HS-27A (cell line): ENCODE measurements at places on chromosomes 5 and 9.

GRCh38 chr9:68627104-68627503, 77.9 kb upstream of the PIP5K1B start:
- no peak for DNase-seq

DNA sequence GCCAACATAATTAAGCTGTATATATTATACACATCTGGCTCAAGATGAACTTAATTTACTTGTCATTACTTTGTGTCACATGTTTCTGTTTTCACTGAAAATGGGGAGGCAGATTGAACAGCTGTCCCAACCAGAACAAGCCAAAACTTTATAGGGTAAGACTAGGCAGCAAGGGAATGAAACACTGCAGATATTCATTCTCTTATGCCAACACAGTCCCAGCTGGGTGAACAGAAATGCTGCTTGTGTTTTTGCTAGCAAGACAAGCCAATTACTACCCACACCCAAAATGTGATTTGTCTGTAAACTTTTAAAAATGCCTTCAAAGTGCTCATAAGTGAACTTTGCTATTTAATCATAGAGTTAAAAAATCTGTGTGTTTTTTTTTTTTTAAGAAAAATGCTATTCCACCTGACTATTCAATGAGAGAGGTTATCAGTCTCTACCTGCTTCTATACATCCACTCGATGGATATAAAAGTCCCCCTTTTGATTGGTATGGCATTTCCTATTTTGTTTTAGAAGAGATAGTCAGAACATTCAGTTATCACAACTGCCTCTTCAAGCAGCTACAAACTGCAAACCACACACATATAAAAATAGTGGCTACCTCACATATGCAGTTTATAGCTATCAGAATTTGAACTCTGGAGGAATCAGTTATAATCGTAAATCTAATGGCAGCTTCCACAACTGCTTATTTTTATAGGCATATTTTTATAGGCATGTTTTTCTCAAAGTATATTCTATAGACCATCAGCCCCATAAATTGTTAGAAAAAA, 91.9 kb upstream of the PPP1R2B start:
- no peak for DNase-seq

GRCh38 chr5:147466360-147466980, 43.4 kb downstream of the DPYSL3 start:
- no peak for DNase-seq

DNA sequence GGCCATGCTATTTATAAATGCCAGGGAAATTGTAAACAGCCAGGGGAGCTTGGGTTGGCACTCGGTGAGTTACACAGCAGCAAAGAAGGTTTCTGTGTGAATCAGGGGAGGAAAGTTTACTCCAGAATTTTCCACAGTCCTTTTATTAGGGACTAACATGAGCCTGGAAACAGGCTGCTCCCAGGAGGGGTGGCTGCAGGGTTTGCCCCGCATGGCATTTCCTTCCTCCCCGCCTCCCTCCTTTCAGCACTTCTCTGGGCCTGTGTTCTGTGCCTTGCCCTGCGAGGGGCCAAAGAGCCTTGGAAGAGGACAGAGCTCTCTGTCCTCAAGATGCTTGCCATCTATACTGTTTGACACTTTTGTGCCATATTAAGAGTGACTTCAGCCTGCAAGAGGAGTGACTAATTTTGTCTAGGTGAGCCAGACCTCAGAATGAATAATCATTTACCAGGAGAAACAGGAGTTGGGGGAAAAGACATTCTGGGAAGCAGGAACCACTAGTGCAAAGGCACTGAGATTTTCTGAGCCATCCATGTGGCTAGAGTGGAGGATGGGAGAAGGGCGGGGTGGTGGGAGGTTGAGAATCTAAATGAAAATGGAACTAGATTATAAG, 1.8 kb downstream of the GSN start:
- no peak for DNase-seq

- no peak for DNase-seq
These were observed 617.0 kb upstream of the CDH18 start for GRCh38 chr5:20604992-20605391.
